GM12878 (cell line): ENCODE measurements at places on chromosomes 7 and 10. TPM values are rescaled to one million over a fixed set of nuclear protein-coding genes. Genes with fewer than 3 reads are reported as not detected.

- no peak overlapping the region for H3K4me3 ChIP-seq
- DNase-seq: no peak
- no peak overlapping the region for H3K27ac ChIP-seq
- H3K27me3 ChIP-seq: no peaks in the 10 kb centered on the region; the same call in 1 of the 2 replicates
- no peaks in the 10 kb centered on the region for H3K4me1 ChIP-seq
- H3K36me3 ChIP-seq: no peaks in the 10 kb centered on the region
These were observed 15.1 kb upstream of the AKR1B10 start for GRCh38 chr7:134512271-134512670.

DNA sequence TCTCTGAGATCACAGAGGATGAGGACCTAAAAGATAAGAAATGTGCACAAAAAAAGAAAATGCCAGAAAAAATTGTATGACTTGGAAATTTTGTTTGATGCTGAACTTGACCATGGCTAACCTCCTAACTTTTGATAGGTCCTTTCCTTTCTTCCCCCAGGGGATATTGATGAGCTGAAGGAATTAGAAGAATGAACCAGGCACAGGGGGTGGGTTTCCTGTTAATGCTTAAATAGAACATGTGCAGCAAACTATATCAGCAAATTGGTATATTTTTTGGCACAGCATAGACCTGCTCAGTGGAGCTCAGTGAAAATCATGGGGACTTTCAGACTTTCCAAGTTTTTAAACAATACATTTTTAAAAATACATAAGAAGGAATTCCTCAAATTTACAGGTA, 300.7 kb downstream of the HDAC9 start:
- no peaks in the 10 kb centered on the region for H3K27me3 ChIP-seq
- H3K4me1 ChIP-seq: no peaks in the 10 kb centered on the region
- no peak overlapping the region for H3K27ac ChIP-seq
- no peak overlapping the region for H3K4me3 ChIP-seq
- DNase-seq: no peak
- H3K36me3 ChIP-seq: no peaks in the 10 kb centered on the region

- H3K27ac ChIP-seq: no peak overlapping the region
- DNase-seq: no peak
- H3K36me3 ChIP-seq: no peaks in the 10 kb centered on the region
- H3K27me3 ChIP-seq: peaks cover 7% of the 10 kb centered on the region
These were observed 4.2 kb upstream of the EBF3 start for GRCh38 chr10:129968020-129968852.

GRCh38 chr10:125448596-125448995, 234.4 kb downstream of the TEX36 start:
- no peak overlapping the region for H3K4me3 ChIP-seq
- H3K36me3 ChIP-seq: no peaks in the 10 kb centered on the region
- no peaks in the 10 kb centered on the region; the same call in none of the 2 replicates for H3K27me3 ChIP-seq
- no peaks in the 10 kb centered on the region for H3K4me1 ChIP-seq
- H3K27ac ChIP-seq: no peak overlapping the region
- DNase-seq: no peak

GRCh38 chr10:33291053-33291592, 43.3 kb downstream of the NRP1 start:
- no peak for DNase-seq
- no peaks in the 10 kb centered on the region for H3K27me3 ChIP-seq
- no peaks in the 10 kb centered on the region for H3K36me3 ChIP-seq
- no peak overlapping the region for H3K4me3 ChIP-seq
- no peaks in the 10 kb centered on the region for H3K4me1 ChIP-seq

DNA sequence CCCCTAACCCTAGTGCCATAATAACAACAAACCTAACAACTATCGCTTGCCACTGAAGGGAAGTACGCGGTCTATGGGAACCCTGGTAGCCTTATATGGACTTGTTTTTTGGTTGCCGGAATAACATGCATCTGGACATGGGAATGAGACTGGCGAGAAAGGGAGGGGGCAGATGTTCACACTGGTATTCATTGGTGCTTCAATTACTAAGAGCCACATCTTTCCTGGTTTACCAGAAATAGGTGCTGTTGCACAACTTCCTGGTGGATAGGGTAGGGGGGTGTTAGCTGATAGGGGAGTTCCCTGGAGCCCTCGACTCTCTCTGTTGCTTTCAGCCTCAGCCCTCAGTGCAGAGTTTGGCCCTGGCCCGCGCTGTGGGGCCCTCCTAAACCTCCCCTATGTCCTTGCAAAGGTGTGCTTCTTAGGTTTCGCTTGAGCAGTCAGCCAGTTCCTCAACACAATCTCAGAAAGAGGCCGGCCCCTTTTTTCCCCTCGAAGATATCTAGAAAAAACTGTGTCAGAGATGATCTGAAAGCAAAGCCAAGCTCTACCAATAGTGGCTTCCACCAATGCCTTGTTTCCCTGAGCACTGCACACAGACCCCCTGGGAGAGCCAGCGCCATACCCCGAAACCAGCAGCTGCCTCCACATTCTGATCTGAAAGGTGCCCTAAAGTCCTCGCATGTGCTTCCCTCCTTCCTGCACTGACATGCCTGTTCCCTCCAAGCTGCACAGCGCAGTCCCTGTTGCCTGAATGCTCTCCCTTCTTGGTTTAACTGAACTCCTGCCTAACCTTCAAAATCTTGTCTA, 13.5 kb downstream of the TBXAS1 start:
- no peaks in the 10 kb centered on the region for H3K27me3 ChIP-seq
- H3K36me3 ChIP-seq: no peaks in the 10 kb centered on the region
- H3K4me1 ChIP-seq: peaks cover 9% of the 10 kb centered on the region

The NCOA4 gene
- polyA plus RNA-seq: 98.4 and 105 TPM in 2 replicates

The VSIR gene
- 7.0 and 8.5 TPM in 2 replicates for polyA plus RNA-seq
